ENCODE measurements at places on chromosomes 5 and 9.

GRCh38 chr9:112711050-112711689, 6.7 kb downstream of the INIP start:
- no peak for DNase-seq

DNA sequence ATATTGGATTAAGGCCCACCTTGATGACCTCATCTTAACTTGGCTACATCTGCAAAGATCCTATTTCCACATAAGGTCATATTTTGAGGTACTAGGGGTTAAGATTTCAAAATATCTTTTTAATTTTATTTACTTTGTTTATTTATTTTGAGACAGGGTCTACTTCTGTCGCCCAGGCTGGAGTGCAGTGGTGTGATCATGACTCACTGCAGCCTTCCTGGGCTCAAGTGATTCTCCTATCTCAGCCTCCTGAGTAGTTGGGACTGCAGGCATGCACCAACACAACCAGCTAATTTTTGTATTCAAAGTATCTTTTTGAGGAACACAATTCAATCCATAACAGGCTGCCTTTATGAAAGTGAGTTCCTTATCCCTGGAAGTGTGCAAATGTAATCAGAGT, 212.3 kb downstream of the PALM2AKAP2 start:
- no peak for DNase-seq

DNA sequence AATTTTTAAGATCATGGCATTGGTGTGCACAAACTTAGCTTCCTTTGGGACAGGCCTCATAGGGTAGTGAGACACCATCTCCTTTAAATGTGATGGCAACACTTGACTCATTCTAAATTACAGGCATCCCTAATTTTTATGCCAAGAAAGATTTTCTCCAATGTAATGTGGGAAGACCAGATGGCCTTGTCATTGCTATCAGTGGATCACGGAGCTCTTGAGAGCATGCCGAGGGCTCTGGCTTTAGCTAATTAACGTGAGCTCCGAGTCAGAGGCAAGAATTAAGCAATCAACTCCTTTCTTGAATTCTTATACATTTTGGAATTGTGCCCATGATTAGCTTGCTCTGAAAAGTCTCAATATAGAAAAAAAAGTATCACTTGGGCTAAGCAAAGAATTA, 215.8 kb downstream of the LRRC70 start:
- DNase-seq: no peak

DNA sequence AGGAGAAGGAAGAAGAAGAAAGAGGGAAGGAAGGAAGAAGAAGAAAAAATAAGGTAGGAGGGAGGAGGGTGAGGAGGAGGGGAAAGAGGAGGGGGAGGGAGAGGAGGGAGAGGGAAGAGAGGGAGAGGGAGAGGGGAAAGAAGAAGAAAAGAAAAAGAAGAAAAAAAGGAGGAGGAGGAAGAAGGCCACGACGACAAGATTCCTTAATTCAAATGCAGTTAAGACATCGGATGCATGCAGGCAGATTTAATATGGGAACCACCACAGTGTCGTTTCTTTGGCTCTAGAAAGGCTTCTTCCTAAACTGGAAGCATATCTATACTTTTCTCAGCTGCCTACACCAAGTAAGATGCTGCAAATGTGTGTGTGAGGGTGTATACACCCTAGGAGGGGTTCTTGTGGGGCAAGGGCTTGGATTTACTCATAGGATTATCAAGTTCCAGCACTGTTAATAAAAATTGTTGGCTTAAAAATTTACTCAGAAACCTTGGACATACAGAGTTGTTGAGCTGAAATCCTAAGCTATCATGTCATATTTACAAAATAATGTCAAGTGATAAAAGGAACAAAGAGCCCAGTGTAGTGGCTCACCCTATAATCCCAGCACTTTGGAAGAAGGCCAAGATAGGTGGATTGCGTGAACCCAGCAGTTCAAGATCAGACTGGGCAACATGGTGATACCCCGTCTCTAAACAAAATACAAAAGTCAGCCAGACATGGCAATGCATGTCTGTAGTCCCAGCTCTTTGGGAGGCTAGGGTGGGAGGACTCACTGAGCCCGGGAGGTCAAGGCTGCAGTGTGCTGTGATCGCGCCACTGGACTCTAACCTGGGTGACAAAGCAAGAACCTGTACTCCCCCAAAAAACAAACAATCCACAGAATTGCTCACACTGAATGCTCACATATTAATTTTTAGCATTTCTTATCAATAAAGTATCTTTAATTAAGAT, 108.5 kb downstream of the UBAP2 start:
- no peak for DNase-seq

DNA sequence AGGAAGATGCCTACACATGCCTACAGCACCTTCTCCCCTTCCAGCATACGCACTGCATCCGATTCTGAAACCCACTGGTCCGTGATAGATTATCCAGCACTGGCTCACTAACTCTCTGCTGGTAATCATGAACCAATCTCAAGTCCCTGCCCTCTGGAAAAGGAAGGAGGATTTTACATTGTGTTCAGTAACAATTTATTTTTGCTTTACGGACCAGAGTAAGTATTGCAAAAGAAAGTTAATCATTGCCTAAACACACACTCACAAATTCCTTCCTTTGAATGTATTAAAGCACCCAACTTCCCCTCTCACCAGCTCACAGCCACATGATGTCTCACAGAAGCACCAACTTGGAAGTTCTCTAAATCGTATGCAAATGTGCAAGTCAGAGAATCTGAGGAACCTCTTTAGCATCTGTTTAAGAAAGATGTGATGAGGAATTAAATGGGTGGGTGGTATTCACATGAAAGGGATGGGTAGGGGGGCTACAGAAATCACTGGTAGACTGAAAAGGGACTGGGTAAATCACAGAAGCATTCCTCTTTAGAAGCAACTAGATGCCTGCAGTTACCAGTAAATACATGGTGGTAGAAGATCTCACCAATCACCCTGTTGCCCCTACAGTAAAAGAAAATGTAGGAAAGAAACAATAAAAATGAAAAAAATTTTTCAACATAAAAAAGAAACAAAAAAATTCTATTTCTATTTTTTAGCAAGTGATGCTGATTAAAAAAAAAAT, 8.4 kb downstream of the GNAQ start:
- no peak for DNase-seq

DNA sequence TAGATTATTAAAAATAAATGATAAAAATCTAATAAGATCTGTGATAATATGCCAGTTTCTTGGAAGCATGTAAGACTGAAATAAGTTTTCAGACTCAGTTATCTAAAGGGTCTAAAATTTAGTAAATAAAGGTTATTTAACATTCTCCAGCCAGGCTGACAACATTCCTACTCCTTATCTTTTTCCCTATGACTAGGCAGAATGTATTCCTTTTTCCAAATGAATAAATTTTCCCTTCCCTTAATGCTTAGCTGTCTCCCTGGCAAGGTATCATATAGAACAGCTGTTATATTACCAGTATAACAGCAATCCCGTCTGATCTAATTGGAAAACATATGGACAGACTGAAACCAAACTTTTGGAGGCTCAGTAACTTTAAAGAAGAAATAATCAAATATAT, 13.0 kb downstream of the MEGF9 start:
- no peak for DNase-seq

Data from stimulated activated CD4-positive, alpha-beta T cell treated with anti-CD3 and anti-CD28 coated beads, Interleukin-4, amount 100 ng/mL, for 48 hours (primary cell).